ENCODE measurements at places on chromosomes 6 and 20.

- no peak for DNase-seq
Observed at GRCh38 chr6:168165891-168166290, 86.9 kb upstream of the FRMD1 start.

GRCh38 chr6:159753081-159753872 is 8.6 kb upstream of the ACAT2 start:
- no peak for DNase-seq

DNA sequence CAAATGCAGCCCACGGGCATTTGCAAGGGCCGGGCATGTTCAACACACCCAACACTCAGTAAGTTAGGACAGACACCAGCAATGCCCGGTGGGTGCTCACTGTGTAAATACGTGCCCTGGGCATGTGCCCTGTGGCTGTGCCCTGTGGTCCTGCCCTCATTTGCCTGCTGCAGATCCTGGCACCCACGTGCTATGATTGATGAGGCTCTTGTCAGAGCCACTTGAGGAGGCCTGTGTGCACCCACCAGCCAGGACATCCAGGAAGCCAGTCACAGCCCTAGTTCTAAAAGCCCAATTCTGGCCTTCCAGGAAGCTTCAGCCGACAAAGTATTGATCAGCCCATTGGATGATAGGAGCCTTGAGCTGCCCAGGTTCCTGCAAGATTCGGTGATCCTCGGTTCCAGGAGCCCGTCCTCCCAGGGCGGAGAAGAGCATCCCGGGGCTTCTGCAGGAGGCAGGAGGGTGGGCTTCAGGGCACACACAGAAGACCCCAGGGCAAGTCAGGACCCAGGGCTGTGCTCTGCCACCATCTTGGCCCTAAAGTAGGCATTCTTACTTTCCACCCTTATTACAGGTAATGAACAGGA is 223.9 kb downstream of the PREX1 start:
- no peak for DNase-seq

- no peak for DNase-seq
Observed at GRCh38 chr20:17714597-17714996, 14.8 kb downstream of the BANF2 start.

DNA sequence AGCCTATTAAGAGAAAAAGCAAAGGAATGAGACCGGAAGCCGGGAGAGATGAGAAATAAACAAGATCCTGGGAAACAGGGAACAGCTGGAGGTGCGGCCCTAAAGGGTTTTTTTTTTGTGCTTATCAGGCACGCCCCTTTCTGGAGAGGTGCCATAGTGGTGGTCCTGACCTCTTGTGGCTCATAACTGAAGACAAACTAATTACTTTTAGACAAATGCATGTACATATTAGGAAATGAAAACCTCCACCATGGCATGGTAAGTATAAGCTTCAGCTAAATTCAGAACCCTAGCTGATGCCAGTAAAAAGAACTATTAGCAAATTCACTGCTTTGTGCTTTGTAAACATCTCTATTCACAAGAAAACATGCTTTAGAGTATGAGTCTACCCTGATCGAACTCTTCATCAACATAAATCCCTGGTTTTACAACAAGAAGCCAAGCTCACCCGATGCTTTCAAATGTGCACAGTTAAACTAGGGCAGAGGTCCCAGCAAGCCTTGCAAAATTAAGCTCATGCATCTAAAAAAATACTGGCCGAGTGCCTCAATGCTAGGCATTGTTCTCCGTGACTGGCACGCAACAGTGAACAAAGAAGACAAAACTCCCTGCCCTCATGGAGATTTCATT is 96.4 kb upstream of the MRPS10 start:
- DNase-seq, result no peak

GRCh38 chr6:124022641-124023040 is 219.0 kb downstream of the NKAIN2 start:
- DNase-seq, result no peak

GRCh38 chr6:152004896-152005295 is 197.4 kb downstream of the ESR1 start:
- no peak for DNase-seq

DNA sequence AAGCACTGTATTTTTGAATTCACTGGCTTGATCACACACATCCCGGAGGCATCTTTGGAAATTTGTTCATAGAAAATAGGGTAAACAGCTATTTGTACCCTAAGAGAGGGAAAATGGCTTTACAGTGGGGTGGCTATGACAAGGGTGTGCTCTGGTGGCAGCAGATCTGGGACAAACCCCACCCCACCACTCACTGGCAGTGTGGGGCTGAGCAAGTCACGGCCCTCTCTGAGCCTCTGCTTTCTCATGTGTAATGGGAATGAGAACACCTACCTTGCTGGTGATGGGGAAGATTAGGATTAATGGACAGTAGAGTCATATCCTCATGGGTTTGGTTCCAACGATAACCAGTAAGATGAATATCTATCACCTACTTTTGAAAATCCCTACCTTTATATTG is 78.0 kb downstream of the KCNB1 start:
- DNase-seq, result no peak

- no peak for DNase-seq
Observed at GRCh38 chr6:116881236-116881635, 4.2 kb downstream of the RFX6 start.

DNA sequence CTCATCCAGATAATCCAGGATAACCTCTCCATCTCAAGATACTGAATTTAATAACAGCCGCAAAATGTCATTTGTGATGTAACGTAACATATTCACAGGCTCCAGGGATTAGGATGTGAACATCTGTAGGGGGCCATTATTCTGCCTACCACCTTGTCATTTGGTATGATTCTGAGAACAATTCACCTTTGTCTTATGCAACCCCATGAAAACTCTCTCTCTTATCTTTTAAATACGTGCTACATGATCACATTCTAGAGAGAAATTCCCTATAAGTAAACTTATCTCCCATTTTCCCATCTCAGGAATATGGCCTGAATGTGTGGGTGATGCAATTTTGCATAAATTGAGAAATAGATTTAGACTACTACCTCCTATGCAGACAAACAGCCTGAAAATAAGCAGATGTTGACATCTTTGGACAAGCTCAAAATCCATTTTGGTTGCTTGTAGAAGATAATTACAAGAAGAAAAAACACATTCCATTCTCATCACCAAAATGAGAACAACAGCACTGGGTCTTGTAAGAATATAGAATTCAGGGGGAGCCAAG is 255.4 kb upstream of the STXBP5 start:
- no peak for DNase-seq

GRCh38 chr6:90105506-90106170 is 191.0 kb downstream of the BACH2 start:
- DNase-seq, result no peak

Measured in T-cell (primary cell).